ENCODE measurements at places on chromosomes 4 and X.

- DNase-seq = peak; percentile 25
Observed at GRCh38 chr4:3639613-3640586, 107.7 kb upstream of the LRPAP1 start.

- DNase-seq = no peak
Observed at GRCh38 chr4:107478327-107478980, 241.6 kb downstream of the PAPSS1 start.

DNA sequence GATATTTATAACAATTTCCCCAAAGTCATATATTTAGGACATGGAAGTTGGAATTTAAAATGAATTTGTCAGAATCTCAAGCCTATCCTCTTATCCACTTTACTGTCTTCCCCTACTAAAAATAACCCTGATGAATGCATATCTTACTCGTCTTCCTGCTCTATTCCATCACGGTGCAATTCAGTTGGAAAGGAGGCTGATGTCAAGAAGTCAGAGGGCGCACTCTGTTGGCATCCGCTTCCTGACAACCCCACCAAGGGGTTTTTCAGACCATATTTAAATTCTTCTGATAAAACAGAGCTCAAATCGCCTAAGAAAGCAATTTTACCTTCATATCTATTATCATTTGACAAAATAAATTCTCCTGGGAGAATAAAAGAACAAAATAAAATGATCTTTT lies 233.5 kb downstream of the ARHGAP24 start:
- no peak for DNase-seq

DNA sequence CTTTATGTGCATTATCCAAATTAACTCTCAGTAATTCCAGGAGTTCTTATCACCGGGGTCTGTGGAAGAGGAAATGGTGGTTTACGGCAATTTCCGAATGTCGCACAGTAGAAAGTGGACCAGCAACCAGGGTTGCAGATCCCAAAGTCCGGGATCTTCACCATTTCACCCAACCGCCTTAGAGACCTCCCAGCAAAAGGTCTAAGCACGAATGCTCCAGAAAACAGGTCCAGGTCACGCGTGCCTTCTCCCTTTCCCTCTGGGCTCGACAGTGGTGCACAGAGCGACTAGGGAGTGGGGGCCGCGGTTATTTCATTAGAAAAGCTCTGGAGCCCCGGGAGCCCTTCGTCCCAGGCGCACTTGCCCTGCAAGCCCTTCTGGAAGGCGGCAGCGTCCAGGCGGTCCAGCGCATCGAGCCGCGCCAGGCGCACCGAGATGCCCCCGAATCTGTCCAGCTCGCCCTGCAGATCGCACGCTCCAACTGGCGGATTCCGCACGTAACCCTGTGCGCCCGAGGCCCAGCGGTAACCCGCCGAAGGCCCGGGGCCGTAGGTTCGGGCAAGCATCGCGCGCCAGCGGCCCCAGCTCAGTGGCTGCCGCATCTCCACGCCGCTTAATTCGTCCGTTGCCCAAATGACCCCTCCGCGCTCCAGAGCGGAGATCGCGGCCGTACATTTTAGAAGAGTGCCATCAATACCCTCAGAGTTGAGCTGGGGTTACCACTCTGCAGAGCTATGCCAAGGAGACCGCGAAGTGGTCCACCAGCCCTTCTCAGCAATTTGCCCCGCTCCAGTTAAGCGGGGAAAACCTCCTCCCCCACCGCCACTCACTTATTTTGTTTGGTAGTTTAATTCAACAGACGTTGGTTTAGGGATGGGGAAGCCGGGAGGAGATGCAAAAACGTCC lies at the start of gene NUDT6:
TSS of gene NUDT6 (minus strand) at position 627 of the 906 bp plus-strand sequence. CDS start at position 602, 25 bp downstream.
- DNase-seq = peak; percentile 31

GRCh38 chrX:155632431-155633100 lies 19.8 kb upstream of the TMLHE start:
- no peak for DNase-seq

DNA sequence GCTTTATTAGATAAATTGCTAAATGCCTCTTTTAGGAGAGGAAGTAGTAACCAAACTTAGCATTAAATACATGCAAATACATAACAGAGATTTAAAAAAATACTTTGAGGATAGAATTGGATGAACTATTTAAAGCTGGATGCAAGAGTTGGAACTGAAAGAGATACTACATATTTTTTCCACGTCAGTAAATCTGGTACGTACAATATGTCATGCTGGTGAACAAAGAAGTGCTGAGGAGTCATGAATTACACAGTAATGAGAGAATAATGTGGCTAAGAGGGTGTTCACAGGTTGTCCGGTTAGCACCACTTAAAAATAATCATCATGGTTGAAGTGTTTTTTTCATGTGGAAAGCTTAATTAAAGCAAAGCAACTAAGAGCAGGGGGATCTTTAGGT lies 184.1 kb upstream of the FRMPD4 start:
- no peak for DNase-seq
